ENCODE measurements at places on chromosomes 13 and 19. TPM values are rescaled to one million over a fixed set of nuclear protein-coding genes. Genes with fewer than 3 reads are reported as not detected.

- DNase-seq = peak; percentile 70
These were observed 35.1 kb upstream of the ZNF808 start for GRCh38 chr19:52492201-52492993.

GRCh38 chr13:100442095-100442832 lies 146.3 kb downstream of the GGACT start:
- DNase-seq = no peak

The FREM2 gene
- total RNA-seq = 21.2 TPM

The CYP4F8 gene
- not detected for total RNA-seq

The PTGER1 gene
- total RNA-seq = 0.60 TPM

The STK24 gene
- total RNA-seq = 68.9 TPM

DNA sequence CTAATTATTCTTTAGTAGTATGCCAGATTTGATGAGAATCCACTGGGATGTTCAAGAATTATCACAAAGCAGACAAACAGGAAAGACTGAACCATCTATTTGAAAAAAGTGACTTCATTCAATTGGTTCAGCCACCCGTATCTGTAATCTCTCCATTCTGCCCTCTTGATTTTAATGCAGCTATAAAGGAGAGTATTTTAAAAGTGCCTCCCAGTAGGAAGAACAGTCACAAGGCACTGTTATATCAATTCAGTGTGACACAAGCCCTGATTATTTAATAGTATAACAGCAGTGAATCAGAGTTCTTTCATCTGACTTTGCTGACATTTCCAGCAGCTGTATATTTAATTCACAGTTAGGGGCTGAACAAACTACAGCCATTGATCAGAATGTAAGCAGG lies 77.3 kb upstream of the SLAIN1 start:
- DNase-seq = no peak

GRCh38 chr19:44753932-44754749 lies 5.6 kb downstream of the BCL3 start:
- DNase-seq = peak; percentile 92

DNA sequence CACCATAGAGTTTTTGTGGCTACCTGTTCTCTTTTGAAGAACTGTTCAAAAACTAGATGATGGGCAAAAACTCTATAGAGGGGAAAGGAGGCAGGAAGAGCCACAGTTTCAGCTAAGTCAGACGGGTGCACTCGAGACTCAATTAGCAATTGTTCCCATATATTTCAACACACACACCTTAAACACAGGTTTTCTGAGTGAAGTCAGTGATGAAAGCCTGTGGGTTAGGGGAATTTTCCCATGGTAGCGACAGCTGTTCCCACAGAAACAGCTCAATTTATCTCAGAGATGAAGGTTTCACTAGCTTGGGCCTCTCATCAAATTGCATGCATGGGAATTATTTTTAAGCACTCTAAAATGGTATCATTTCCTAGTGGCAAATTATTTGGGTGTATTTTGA lies 143.4 kb downstream of the ZIC5 start:
- DNase-seq = no peak

The CIRBP gene
- total RNA-seq = 212 TPM

DNA sequence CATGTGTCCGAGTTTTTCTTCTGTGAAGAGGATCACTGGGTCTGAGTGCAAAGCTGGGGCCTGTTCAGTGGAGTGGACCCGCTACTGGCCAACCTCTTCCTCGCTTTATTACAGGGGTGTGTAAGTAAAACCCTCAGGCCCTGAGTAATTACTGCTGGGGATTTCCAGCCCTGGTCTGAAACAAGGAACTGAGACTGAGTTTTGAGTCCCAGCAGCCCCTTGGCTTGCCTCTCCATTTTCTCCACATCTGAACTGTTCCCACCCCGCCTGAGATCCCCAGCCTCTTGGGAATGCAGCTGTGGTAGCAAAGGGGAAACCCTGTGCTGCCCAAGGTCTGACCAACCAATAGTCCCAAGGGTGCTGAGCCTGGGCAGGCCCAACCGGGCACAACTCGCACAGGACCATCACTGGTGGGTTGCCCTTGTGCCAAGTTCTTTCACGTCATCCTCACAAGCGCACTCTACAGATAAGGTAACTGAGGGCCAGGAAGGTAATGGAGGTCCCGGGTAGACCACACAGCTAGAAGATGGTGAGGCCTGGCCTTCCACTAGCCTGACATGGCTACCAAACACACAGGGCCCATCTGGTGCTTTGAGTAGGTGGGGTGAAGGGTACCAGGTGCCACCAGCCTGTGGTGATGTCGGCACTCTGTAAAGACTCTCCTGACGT lies 13.7 kb upstream of the SLC35E1 start:
- DNase-seq = no peak

GRCh38 chr19:4197228-4197624 lies 14.7 kb downstream of the ANKRD24 start:
- no peak for DNase-seq

- DNase-seq = peak; percentile 74
These were observed 1937.6 kb downstream of the PCDH9 start for GRCh38 chr13:65292488-65292901.

The GSX1 gene
- not detected for total RNA-seq

DNA sequence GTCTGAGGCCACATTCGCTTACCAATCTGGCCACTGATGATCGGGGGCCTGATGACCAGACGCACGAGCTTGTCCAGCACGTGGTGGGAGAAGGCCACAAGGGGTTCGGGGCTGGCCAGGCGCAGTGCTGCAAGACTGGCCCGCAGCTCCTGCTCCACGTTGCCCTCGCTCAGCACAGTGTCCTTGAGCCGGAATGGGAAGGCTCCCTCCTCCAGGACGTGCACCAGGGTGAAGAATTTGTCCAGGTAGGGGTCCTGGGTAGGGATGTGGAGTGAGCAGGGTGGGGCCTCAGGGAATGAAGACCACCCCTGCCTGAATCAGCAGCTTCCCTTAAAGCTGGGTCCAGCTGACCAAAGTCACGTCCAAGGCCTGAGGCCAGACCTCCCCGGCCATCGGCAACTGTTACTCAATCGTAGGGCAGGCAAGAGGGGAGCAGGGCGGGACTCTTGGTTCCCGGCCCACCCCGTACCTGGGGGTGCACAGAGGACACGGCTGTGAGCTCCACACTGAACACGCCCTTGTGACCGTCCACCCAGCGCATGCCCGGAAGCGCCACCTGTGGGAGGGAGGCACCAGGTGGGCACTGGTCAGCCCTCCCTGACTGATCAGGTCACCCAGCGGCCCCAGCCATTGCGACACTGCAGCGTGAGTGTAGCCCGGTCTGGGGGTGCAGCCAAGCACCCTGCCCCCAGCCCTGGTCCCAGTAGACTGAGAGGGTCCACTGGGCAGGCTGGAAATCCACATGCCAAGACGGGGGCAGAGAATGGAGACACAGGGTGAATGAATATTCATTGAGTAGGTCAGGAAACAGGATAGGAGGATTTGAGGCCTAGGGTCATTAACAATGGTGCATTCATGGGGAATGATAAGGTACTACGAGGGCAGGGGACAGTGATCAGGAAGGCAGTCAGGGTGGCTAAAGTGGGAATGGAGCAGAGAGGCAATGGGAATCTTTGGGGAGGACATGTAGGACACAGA lies 2.8 kb upstream of the ANGPTL8 start:
- no peak for DNase-seq

DNA sequence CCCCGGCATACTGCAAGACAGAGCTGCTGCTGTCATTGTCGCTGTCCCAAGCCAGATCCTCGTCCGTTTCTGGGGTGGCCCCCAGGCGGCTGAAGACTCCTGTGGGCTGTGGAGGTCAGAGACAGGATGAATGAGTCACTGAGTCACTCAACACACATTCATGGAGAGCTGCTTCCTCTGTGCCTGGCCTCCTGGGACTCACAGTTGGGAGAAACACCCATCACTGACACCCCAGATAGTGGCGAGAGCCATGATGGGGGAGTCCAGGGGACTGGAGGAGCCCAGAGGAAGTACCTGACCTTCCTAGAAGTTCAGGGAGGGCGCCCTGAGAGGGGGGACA lies 26.0 kb downstream of the C19orf47 start:
- DNase-seq = no peak

DNA sequence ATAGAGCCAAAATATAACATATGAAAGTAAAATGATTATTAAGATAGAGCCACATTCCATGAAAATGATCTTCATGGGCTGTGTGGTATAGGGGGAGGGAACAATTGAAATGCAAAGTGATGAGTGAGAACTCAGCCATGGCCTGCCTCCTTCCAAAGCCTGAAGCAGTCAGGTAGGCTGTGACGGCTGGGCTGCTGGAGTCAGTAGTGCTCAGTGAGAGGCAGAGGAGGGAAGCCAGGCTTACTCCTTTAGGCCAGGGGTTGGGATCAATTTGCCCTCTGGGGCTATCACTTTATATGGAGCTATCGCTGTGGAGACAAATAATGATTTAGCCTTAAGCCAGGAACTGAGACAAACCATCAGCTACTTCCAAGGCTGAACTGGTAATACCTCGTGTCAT lies 654.9 kb downstream of the FGF9 start:
- no peak for DNase-seq
